ENCODE measurements at places on chromosomes 7 and 10.

- DNase-seq, result no peak
Observed at GRCh38 chr7:134368851-134369544, 52.3 kb upstream of the SLC35B4 start.

DNA sequence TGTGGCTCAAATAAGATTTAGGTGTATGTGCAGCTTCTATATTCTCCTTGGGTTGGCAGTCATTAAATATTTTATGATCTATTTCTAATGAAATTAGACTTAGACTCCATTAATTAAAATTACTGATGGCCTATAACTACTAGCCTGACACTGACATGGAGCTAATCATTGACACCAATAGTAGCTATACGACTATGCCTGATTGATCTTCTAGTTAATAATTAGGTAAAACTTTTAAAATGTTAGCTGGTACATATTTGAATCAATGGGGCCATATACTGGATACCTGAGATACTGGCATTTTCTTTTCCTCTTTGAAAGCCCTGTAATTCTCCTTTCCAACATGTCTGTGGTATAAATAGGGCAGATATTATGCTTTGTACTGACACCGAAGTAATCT lies 14.4 kb downstream of the WEE2 start:
- no peak for DNase-seq

GRCh38 chr10:23186697-23187096 lies 5.4 kb upstream of the PTF1A start:
- DNase-seq, result no peak

- DNase-seq, result no peak
Observed at GRCh38 chr7:141251957-141252356, 178.1 kb downstream of the TMEM178B start.

- no peak for DNase-seq
Observed at GRCh38 chr10:59336632-59337031, 25.7 kb downstream of the FAM13C start.

DNA sequence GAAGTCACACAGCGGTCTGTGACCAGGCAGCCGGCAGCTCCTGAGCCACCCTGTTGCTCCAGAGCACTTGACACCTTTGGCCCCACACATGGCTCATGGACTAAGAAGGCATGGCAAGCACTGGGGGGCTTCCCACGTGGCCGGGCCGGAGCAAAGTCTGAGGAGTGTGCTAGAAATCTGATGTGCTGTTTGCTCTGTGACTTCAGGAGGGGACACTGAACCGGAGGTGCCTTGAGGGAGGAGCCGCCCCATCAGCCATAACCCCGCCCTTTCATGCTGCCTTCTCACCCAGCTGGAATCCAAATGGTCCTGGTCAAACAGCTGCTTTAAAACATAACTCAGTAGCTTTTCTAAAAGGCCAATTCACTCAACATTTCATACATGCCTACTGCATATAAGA lies 33.5 kb downstream of the PROSER2 start:
- no peak for DNase-seq

DNA sequence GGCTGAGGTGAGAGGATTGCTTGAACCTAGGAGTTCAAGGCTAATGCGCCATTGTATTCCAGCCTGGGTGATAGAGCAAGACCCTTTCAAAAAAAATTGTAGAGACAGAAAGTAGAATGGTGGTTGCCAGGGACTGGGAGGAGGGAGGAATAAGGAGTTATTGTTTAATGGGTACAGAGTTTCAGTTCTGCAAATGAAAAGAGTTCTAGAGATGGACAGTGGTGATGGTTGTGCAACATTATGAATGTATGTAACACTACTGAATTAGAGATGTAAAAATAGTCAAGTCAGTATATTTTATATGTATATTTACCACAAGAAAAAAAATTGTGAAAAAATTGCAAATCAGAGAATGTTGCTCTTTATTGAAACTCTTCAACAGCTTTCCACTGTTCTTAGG lies 266.5 kb upstream of the NPY start:
- no peak for DNase-seq

- DNase-seq, result no peak
Observed at GRCh38 chr10:114575417-114576131, 82.5 kb downstream of the ABLIM1 start.

DNA sequence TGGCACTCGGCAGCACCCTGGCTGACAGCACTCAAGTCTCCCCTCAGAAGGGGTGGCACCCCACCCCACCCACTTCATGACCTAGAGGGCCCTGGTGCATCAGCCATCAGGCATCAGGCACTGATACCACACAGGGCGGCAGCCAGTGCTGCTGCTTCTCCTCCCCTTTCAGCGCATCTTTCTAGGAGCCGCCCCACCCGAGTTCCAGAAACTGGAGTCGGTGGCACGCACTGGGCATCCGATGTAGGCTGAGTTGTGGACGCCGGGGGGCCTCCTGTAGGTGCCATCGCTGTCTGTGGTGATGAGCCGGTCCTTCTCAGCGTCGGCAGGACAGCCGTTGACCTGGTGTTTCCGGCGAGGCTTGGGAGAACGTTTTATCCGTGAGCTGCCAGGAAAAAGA lies 69.7 kb upstream of the ATP6V0A4 start:
- no peak for DNase-seq

DNA sequence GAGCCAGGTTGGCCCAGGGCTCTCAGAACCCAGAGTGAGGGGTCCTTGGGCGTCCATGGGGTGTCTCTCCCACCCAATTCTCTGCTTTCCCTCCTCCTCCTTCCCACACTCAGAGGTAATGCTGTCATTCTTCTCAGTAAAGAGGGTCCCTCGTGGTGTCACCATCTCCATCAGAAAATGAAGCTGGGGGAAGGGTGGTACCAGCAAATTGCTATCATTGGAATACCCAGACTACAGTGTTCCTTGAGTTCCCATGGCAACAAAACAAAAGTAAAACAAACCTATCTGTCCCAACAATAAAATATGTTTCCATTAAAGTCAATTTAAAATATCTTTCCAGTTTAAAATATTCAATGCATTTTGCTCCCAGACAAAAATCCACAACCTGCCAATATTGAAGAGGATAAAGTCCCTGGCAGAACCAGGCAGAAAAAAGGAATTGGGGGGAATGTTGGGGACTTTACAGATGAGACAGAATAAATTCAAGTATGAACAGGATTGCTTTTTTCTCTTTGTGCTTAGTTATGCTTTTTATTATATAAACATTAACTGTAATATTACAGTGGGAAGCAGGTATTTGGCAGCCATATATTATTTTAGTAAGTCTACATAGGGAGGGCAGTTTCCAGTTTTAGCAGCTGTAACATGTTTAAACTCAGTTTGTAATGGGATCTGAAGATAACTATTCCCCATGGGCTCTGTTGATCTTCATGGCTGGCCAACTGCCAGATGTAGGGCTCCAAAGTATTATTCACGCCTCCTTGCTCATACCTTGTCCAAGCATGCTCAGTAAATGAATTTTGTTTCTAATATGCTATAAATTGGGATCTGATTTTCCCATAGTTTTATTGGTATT lies 182.1 kb downstream of the ARID5B start:
- no peak for DNase-seq

DNA sequence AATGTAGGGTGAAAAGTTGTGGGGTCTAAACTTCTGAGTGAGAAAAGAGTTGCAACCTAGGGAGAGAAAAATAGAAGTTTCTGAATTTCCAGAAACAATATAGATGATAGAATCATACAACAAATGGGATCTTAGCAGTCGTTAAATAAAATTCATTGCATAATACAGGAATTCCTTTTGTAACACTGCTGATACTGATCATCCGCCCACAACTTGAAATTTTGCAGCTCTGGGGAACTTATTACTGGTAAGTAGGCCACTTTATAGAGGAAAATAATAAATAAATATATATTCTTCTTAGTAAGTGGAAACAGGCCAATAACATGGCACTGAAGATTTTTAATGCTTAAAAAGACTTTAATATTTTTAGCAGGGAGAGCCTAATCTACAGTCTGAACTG lies 81.9 kb upstream of the SMIM30 start:
- DNase-seq, result no peak

- DNase-seq, result peak; percentile 54
Observed at GRCh38 chr7:832167-832967, at the start of gene SUN1. Gene SUN1 (plus strand): TSS chr7:832476. CDS start chr7:832525, 49 bp downstream.

DNA sequence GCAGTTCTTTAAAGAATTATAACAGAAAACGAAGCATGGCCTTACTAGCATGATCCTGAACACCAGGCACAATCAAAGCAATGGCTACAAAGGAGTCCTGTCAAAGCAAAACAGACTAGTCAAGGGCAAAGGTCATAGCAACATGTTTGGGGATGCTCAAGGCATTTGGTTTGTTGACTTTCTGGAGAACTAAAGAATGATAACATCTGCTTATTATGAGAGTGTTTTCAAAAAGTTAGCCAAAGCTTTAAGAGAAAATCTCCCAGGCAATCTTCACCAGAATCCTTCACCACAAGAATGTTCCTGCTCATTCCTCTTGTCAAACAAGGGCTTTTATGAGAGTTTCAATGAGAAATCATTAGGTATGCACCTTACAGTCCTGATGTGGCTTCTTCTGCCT lies 95.1 kb upstream of the CPXM2 start:
- no peak for DNase-seq

- DNase-seq, result no peak
Observed at GRCh38 chr10:110373857-110374654, 69.3 kb upstream of the SMNDC1 start.

DNA sequence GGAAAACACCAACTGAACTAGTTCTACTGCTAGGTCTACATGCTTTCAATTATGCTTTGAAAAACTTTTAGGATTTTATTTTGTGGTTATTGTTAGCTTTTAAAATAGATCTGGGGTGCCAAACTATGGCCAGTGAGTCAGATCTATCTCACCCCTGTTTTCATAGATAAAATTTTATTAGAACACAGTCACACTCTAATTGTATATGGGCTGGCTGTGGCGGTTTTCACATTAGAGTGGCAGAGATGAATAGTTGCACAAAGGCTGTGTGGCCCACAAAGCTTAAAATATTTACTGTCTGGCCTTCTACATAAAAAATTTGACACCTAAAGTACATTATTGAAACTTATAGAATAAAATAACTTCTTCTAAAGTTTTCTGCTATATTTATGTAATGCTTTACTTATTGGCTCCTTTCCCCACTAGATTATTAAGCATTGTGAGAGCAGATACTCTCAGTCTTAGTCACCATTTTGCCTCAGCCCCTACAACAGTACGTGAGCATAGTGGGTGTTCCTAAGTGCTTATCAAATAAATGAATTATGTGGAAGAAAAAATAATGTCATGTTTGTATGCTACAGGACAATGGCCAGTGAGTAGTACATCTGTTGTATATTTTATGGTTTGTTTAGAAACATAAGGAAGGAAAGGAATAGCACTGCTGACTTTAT lies 5.4 kb upstream of the SUV39H2 start:
- no peak for DNase-seq

DNA sequence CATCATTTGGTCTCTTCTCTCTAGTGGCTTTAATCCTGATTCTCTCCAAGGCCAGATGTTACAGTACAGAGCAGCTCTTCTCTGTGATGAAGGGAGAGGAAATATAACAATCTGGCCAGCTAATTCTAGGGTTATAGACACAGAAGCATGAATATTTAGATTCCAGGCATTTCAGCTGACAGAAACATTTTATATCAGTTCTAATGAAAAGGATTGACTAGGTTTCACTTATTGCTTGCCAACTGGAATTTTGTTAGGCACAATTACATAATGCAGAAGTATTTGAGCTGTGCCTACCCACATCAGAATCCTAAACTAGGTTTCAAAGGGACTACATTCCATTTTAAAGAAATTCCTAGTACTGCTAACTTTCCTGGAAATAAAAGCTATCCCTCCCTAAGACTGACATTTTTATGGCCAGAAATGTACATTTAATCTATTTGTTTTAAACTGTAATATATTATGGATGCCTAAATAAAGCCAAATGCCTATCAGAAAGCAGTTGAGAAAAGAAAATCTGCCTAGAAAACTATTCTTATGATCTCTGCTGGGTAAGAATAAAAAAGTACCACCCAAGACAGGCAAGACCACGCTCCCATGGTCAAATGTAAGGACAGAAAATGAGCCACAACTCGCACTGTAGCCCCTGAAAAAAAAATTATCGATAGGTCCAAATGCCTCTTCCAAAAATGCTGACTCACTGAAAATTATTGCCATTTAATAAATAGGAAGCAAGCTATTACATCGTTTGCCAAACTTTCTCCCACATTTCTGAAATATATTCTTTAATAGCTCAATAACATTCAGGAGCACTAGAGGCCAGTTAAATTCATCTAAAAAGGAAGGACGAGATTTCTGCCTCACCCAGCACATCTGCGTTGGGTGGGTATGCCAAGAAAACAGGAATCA lies 498.1 kb downstream of the KCNMA1 start:
- no peak for DNase-seq

DNA sequence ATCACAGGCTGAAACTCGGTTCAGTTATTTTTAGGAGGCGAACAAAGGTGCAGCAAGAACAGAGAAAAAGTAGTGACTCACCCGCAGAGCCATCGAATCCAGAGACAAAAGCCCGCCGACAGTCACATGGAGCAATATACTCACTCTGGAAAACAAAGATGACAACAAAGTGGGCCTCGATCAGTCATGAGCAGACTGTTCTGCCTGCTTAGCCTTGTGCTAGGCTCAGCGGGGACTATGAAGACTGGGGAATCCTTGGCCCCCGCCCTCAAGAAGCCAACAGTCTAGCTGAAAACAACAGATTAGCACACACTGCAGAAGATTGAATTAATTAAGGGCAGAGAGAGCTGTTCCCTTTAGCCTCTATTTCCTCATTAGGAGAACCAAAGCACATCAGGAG lies 30.4 kb downstream of the XPNPEP1 start:
- no peak for DNase-seq

DNA sequence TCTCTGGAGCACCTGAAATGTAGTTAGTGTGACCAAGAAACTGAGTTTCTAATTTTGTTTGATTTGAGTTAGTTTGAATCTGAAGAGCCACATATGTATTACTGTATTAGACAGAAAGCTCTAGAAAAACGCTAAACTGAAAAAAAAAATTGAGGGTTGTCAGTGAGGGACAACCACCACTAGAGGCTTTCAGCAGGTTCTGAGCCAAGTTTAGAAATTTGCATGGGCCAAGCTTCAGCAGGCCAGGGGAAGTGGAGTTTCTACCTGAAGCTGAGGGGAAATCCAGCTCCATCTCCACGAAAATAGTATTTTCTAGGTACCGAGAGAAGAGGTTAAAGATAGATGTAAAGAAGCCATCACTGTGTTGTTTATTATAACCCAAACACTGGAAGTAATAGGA lies 77.9 kb upstream of the PLXNA4 start:
- peak; percentile 44 for DNase-seq

DNA sequence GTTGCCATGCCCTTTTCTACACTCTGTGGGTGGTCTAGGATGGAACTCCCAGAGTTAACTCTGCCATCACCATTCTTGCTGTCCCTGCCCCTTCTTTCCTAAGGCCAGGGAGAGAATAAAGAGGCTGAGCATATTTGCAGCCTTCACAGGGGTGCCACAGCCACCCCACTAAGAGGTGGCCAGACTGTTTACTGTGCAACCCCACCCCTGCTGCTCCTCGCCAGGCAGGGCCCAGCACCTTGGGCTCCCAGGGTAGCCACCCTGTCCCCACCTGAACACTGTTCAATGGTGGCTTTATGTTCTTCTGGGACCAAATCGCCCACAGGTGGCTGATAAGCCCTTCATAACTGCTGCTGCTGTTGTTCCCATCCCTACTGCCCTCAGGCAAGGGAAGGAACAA lies 198.9 kb downstream of the SNX13 start:
- no peak for DNase-seq

GRCh38 chr7:17501441-17502212 lies 203.2 kb downstream of the AHR start:
- no peak for DNase-seq

- DNase-seq, result peak; percentile 20
Observed at GRCh38 chr7:8217200-8218068, 44.5 kb downstream of the ICA1 start.

All from GM19239 (cell line).